ENCODE measurements at places on chromosomes 13 and 19.

DNA sequence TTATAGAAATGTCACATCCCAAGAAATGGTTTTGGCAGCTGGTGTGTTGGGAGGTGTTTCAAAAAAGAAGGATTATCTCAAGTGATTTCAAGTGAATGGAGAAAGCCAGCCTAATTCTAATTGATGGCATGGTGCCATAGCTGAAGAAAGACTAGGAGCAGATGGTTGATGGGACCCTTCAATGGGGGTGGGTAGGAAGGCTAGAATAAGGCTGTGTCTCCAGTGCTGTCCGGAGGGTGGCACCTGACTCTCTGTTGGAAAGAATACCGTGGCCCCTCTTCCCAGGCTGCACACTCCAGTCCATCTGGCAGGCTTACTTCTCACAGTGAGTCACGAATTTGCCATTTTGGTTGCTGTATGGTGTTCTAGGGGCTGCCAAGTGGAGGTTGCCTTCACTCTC, 51.0 kb upstream of the GPR12 start:
- no peak for DNase-seq

DNA sequence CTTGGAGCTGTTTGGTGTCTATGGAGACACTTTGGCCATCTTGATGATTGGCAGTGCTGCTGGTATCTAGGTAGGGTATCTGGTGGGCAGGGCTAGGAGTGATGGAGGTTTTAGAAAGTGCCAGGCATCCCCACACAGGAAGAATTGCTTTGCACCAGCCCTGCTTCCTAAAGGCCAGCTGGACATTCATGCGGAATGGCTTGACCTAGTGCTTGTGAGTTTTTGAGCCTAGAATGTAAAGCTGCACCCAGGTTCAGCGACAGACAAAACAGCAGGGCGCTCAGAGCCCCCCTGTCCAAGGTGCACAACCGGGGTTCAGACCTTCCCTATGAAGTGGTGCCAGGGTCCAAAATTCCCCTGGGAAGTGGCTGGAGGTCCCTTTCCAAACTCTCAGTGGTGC, 93.1 kb downstream of the ING1 start:
- DNase-seq, result no peak

DNA sequence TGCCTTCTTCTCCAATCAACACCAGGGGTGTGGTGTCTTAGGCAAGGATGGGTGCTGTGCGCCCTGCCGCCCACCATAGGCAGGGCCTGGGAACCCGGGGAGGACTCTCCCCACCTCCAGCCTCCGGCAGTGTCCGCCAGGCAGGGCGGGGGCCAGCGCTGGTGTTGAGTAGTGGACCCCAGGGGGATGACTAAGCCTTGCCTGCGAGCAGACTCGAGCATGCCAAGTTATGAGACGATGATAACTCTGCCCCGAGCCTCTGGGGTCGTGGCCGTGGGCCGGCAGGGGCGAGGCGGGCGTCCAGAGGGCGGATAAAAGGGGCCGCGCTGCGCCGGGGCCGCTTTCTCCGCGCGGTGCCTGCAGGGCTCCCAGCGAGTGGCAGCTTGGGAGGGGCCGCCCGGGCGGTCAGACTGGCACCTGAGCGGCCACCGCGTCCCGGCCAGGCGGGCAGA, at the start of gene MEDAG:
Gene MEDAG, plus strand, starts transcription at position 340 of the 452 bp plus-strand sequence. CDS start 245 bp downstream, outside the sequence.
- no peak for DNase-seq

DNA sequence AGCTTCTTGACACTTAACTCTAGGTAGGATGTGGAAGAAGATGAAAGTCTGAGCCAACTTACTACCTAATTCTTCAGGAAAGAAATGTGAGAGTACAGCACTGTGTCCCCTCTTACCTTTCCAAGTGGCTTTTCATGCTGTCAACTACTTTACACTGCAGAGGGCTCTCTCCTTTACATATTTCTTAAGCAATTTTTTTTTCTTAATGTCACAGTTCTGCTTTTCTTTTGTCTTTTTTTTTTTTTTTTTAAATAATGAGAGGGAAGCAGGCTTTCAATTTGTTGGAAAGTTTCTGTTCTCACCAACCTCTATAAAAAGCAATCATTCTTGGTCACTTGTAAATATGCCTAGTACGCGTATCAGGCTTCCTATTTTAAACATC, 212.7 kb upstream of the MIR17HG start:
- DNase-seq, result no peak

Measured in activated effector memory CD4-positive, alpha-beta T cell treated with anti-CD3 and anti-CD28 coated beads, Interleukin-2, amount 50 U/mL, for 16 hours (primary cell).